Effector memory CD4-positive, alpha-beta T cell (primary cell): ENCODE measurements at places on chromosomes 6 and 20.
A peak's percentile ranks its signal among the peaks of the same experiment; 100 is the strongest.

GRCh38 chr20:61809006-61809770, 256.5 kb downstream of the TAF4 start:
- no peaks in the 10 kb centered on the region for H3K36me3 ChIP-seq
- H3K4me3 ChIP-seq: no peak overlapping the region
- DNase-seq: no peak
- no peak overlapping the region for H3K27ac ChIP-seq
- H3K27me3 ChIP-seq: no peaks in the 10 kb centered on the region

GRCh38 chr6:84460491-84460890, 233.0 kb upstream of the CEP162 start:
- no peaks in the 10 kb centered on the region for H3K36me3 ChIP-seq
- DNase-seq: no peak
- no peaks in the 10 kb centered on the region for H3K4me1 ChIP-seq
- no peaks in the 10 kb centered on the region for H3K27me3 ChIP-seq
- no peak overlapping the region for H3K4me3 ChIP-seq

DNA sequence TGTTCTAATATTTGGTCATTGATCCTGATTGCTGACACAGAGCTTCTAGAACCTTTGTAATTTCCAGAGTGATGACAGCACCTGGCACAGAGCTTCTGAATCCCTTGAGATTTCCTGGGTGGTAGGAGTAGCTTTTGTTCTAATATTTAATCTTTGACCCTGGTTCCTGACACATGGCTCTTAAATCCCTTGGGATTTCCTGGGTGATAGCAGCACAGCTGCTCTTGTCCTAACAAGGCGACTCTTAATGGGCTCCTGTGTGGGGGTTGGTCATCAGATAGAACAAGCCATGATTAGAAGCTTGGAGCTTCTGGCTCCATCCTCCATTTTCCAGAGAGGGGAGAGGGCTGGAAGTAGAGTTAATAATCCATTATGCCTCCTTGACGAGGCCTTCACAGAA, 18.4 kb downstream of the GMPR start:
- H3K36me3 ChIP-seq: no peaks in the 10 kb centered on the region
- DNase-seq: no peak
- H3K27ac ChIP-seq: no peak overlapping the region
- no peaks in the 10 kb centered on the region for H3K4me1 ChIP-seq
- H3K27me3 ChIP-seq: no peaks in the 10 kb centered on the region
- no peak overlapping the region for H3K4me3 ChIP-seq

GRCh38 chr6:14732844-14733757, 512.8 kb upstream of the JARID2 start:
- peaks cover 6% of the 10 kb centered on the region for H3K4me1 ChIP-seq
- DNase-seq: no peak
- H3K27me3 ChIP-seq: no peaks in the 10 kb centered on the region
- peak overlapping the region; percentile 7 for H3K27ac ChIP-seq

DNA sequence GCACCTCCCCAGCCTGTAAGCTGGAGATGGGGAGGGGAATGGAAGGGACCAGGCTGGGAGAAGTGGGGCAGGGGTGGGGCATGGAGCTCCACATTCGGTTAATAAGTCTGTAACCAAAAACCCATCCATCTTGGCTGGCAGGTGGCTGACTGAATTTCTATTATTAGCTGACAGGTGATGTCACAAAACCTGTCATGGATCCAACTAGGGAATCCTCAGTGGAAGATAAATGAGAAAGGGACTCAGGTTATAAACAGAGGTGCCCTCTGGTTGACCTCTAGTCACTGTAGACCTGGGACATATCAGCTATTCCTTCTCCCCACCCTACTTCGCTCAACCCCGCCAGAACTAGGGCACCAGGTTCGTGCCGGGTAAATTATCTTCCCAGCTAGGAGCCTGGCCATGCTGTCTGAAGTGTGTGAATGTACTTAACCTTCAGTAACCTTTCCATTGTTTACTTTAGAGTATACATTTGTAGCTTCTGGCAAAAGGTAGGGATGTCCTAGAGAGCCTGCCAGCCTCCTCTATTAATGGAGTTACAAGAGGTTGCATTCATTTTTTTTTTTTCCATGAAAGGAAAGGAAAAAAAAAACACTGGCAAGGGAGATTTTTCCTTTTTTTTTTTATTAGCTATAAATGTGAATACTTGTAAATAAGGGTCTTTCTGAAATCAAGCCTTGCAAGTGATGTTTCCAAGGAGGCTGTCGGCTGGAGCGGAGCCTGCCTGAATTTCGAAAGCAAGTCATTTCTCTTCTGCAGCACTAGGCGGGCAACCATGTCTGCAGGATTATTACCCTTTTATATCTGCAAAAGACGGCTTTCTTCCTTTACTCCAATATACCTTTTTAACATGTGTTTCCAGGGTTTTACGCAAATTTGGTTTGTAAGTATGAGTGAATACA, 135.9 kb downstream of the TMEM242 start:
- no peak overlapping the region for H3K4me3 ChIP-seq
- H3K27ac ChIP-seq: no peak overlapping the region
- peaks cover 48% of the 10 kb centered on the region for H3K36me3 ChIP-seq
- H3K4me1 ChIP-seq: peaks cover 9% of the 10 kb centered on the region

- no peak overlapping the region for H3K4me3 ChIP-seq
- no peak for DNase-seq
- H3K27me3 ChIP-seq: no peaks in the 10 kb centered on the region
- H3K36me3 ChIP-seq: no peaks in the 10 kb centered on the region
- no peak overlapping the region for H3K27ac ChIP-seq
- no peaks in the 10 kb centered on the region for H3K4me1 ChIP-seq
These were observed 47.3 kb upstream of the E2F3 start for GRCh38 chr6:20354366-20354765.

- H3K4me1 ChIP-seq: no peaks in the 10 kb centered on the region
- H3K36me3 ChIP-seq: peaks cover 66% of the 10 kb centered on the region
- H3K4me3 ChIP-seq: no peak overlapping the region
- no peak for DNase-seq
- no peaks in the 10 kb centered on the region for H3K27me3 ChIP-seq
These were observed 25.6 kb downstream of the NDUFAF5 start for GRCh38 chr20:13810446-13810845.

DNA sequence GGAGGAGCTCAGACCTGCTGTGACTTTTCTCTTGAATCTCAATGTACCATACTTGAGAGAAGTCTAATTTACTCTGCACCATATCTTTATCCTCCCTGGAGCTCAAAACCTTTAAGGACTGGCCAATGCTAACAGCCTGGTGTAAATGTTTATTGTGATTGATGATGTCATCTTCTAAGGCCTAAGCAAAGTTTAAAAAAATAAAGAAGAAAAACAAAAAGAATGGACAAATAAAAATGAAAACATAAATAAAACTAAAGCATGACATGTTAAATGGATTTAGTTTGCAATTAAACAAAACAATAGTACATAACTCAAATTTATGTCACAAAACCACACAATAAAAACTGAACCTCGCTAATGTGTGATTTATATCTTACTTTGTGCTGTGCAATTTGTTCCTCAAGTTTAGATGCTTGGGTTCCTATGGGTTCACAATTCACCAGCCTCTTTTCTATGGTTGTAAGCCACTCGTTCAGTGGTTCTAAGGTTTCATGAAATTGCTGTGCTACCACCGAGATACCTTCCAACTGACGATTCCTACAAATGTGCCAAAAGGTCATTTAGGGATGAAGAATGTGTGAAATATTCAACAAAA, 113.0 kb downstream of the DST start:
- no peaks in the 10 kb centered on the region for H3K36me3 ChIP-seq
- no peaks in the 10 kb centered on the region for H3K27me3 ChIP-seq
- H3K4me1 ChIP-seq: no peaks in the 10 kb centered on the region
- no peak for DNase-seq
- no peak overlapping the region for H3K27ac ChIP-seq
- no peak overlapping the region for H3K4me3 ChIP-seq

DNA sequence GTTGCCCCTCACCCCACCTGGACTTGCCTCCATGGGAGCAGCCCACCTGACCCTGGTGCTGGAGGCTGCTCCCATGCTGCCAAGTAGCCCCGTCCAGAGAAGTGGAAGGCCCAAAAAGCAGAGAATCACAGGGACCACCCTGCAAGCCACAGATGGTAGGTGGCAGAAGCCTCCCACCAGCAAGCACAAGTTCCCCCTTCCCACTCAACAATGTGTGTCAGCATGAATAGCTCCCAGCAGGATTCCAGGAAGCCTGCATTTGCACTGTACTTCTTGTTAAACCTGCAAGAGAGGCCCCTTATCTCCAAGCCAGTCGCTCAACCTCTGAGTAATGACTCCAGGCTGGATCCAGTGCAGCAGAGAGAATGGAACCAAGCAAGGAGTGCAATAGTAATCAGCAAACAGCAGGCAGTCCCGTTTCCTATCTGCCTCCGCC, 180.8 kb upstream of the CST7 start:
- H3K27me3 ChIP-seq: no peaks in the 10 kb centered on the region
- no peak for DNase-seq
- no peaks in the 10 kb centered on the region for H3K4me1 ChIP-seq
- no peak overlapping the region for H3K27ac ChIP-seq
- H3K4me3 ChIP-seq: no peak overlapping the region

GRCh38 chr6:139531148-139532115, 157.0 kb upstream of the CITED2 start:
- H3K4me1 ChIP-seq: peaks cover 28% of the 10 kb centered on the region
- no peaks in the 10 kb centered on the region for H3K36me3 ChIP-seq
- H3K27ac ChIP-seq: peak overlapping the region; percentile 61
- DNase-seq: peak; percentile 41
- H3K27me3 ChIP-seq: no peaks in the 10 kb centered on the region

DNA sequence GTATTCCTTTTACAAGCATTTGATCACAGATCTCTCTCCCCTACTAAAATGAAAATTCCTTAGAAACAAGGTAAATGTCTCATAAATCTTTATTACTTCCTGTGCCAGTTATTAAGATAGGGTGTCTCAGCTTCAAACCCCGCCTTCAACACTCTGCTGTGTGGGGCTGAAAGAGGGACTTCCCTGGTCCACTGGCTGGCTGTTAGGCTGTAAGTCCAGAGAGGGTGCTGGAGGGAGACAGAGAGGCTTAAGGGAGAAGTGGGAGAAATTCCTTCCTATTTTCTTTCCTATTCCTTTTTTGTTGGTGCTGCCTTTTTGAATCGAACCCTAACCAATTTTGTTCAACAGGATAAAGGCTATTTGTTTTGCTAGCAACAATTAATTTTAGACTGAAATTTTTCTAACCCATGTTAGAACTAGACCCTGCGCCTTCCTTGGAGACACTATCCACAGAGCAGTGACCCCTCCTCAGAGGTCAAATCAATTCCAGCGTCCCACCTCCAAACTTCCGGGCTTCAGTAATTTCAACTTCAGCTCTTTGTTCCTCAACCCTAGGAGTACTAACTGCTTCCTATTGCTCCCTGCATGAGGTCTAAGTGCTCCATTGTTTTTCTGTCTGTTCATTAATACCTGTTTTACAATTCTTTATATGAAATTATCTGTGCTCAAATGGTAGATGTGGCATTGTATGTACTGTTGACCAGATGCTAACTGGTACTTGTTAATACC, 207.5 kb upstream of the OPRM1 start:
- no peak for DNase-seq
- no peaks in the 10 kb centered on the region for H3K4me1 ChIP-seq
- H3K36me3 ChIP-seq: no peaks in the 10 kb centered on the region
- no peak overlapping the region for H3K4me3 ChIP-seq
- no peak overlapping the region for H3K27ac ChIP-seq

DNA sequence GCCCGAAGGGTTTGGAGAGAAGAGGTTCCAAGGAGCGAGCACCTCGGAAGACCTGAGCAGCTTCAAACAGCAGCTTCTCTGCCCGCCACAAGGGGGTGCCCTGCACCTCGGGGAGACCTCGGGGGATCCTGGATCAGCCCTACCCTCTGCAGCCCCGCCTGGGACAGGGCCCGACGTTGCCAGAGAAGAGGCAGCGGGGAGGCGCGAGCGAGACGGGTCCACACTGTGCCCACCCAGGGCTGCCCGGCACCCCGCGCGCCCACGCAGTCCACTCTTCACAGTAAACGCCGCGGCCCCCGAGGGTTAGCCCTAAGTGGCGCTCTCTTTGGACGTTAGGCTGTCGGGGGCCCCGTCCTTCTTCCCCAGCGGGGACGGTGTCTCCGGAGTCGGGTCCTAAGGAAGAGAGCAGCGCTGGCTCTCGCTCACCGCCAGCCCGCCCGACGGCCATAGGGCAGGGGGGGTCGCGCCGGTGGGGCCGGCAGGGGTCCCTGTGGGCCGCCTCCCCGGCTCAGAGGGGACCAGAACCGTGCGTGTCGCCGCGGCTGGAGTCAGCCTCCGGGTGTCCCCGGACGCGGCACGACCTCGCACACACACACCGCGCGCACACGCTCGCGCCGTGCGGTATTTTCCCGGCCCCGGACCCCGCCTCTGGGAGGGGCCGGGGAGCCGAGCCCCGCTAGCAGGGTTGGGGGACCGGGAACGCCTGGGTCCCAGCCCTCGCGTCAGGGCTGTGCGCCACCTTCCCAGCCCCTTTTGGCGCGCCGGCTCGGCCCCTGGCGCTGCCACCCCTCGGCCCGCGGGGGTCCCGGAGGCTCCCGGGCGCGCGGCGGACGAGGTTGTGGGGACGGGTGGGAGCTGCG, 929 bp downstream of the CDH22 start:
- DNase-seq: peak; percentile 49
- H3K4me3 ChIP-seq: peak overlapping the region; percentile 50
- peaks cover 37% of the 10 kb centered on the region for H3K27me3 ChIP-seq
- no peaks in the 10 kb centered on the region for H3K36me3 ChIP-seq
- H3K27ac ChIP-seq: no peak overlapping the region

DNA sequence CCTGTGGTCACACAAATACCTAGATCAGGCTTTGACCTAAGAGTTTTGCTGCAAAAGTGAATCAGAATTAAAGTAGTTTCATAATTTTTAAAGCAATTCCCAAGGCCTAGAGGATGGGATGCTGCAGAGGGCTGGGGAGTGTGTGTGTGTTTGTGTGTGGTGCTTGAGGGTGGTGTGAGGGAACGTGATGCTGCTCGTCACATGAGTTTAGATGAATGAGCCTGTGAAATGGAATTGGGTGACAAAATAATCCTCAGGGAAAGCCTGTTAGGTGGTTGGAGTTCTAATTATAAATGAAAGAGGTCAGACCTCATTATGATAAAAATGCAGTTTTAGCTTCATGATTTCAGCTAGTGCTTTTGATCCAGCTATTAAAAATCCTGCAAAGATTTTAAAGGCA, 87.5 kb upstream of the TMEM170B start:
- H3K27me3 ChIP-seq: no peaks in the 10 kb centered on the region
- H3K27ac ChIP-seq: no peak overlapping the region
- no peak overlapping the region for H3K4me3 ChIP-seq
- no peaks in the 10 kb centered on the region for H3K4me1 ChIP-seq
- H3K36me3 ChIP-seq: no peaks in the 10 kb centered on the region
- no peak for DNase-seq

GRCh38 chr6:9943986-9944385, 470.9 kb downstream of the TFAP2A start:
- no peak overlapping the region for H3K27ac ChIP-seq
- H3K27me3 ChIP-seq: no peaks in the 10 kb centered on the region
- H3K36me3 ChIP-seq: no peaks in the 10 kb centered on the region

DNA sequence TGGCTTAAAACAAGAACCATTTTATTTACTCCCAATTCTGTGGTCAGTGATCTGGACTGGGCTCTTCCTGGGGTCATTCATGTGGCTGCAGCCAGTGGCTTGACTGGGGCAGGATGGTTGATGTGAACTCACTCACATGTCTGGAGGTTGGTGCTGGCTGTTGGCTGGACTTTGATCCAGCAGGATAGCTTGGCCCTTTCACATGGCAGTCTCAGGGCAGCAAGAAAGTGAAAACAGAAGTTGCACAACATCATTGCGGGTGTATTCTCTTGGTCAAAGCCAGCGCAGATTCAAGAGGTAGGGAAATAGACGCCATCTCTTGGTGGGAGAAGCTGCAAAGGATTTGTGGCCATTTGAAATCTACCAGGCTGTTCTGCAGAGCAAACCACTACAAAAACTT, 77.2 kb downstream of the MDGA1 start:
- no peak for DNase-seq
- no peaks in the 10 kb centered on the region for H3K27me3 ChIP-seq
- no peak overlapping the region for H3K4me3 ChIP-seq
- H3K27ac ChIP-seq: no peak overlapping the region
- H3K4me1 ChIP-seq: peaks cover 12% of the 10 kb centered on the region
